ENCODE measurements at places on chromosomes 5 and 9.

DNA sequence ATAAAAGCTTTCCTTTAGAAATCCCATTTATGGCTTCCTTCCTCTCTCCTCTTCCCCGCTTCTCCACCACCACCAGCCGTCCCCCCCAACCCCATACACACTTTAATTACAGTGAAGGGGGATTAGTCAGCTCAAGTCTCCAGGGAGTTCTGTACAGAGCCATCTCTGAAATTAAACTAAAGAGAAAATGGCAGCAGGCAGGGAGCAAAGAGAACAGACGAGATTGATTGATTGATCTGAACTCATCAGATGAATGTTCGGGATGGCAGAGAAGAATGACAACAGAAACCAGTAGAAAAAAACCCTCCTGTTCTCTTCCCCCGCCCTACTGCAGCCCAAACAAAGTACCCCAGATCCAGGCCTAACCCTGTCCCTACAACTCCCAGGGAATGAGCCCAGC, 241.7 kb upstream of the PANK3 start:
- no peak for DNase-seq

GRCh38 chr9:134177624-134178393, 13.4 kb upstream of the RNU6ATAC start:
- no peak for DNase-seq

GRCh38 chr9:127183814-127184582, 61.6 kb upstream of the ANGPTL2 start:
- DNase-seq, result no peak

- no peak for DNase-seq
These were observed 77.5 kb downstream of the ZSWIM6 start for GRCh38 chr5:61409568-61409967.

DNA sequence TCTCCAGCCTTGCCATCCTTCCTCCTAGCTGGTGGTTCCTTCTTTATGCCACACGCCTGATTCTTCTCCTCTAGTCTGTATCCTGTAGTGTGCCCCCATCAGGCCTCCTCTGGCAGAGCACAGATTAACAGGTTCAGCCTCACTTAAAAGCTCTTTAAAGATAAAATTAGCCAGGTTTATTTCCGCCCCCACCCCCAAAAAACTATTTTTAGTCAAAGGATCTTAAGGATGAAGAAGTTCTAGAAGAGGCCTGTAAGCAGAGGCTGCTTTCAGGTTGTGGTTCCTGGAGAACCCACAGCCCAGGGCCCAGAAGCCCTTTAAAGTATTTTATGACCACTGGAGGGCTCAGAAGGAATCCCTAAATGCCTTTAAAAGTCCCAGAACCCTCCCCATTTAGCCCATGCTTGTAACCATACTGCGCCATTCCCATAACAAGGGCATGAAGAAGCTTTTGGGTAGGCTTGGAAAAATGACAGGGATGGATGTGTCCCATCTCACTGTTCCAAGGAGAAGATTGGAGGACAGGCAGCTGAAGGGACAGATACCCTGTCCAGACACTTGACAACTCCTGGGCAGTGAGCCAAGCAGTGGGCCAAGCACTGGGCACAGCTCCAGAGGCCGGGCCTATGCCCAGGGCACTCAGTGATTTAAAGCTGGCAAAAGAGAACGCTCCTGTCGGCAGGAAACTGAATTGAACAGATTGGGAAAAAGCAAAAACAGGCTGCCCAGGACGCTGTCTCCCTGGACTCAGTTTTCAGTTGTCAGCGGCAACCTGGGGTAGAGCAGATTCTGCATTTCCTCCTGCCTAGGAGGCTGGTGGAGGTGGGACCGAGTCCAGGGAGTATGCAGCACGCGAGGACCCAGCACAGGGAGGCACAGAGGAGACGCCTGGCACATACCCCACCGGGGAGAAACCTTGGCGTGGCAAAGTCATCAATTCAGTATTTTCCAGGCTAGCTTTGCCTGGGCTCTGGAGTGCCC, 106.3 kb upstream of the SSBP2 start:
- peak; percentile 76 for DNase-seq

DNA sequence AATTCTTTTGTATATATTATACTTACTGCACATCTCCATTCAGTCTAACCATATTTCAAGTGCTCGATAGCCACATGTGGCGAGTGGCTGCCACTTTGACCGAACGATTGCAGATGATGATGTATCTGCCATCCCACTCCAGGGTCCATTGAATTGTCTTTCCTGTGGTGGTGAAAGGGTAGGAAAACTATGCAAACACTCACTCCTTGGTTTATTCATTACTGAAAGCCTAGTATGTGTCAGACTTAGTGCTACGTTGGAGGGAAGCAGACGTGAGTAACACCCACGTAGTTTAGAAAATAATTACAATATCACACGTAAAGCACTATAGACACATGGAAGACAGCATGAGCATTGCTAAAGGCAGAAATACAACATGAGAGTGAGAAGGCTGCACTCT, 353.7 kb downstream of the CSNK1G3 start:
- DNase-seq, result no peak

GRCh38 chr5:98690002-98690401, 83.5 kb upstream of the RGMB start:
- no peak for DNase-seq

DNA sequence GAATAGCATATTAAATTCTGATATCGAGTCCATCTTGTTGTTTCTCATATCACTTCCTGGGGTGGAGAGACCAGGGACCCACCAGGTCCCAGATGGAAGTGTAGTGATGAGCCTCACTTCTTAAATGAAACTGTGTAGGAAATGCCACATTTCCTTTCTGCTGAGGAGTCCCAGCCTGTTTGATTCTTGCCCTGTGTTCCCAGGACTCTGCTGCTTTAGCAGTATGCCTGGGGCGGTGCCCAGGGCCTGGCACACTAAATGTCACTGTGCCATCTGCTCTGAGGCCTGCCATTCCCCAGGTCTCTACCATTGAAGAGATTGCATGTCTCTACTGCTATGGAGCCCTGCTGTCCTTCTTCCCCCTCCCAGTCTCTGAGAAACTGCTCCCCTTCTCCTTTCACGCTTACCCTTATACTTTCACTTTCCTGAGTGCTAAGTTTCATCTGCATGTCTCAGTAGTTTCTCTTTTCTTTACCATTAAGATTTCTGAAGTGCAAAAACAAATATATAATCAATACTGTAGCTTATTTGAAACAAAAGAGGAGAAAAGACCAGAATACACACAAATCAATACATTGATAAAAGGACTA, 260.4 kb downstream of the GABRB2 start:
- DNase-seq, result peak; percentile 43

- DNase-seq, result no peak
These were observed 23.2 kb upstream of the LRRC14B start for GRCh38 chr5:167982-168660.

DNA sequence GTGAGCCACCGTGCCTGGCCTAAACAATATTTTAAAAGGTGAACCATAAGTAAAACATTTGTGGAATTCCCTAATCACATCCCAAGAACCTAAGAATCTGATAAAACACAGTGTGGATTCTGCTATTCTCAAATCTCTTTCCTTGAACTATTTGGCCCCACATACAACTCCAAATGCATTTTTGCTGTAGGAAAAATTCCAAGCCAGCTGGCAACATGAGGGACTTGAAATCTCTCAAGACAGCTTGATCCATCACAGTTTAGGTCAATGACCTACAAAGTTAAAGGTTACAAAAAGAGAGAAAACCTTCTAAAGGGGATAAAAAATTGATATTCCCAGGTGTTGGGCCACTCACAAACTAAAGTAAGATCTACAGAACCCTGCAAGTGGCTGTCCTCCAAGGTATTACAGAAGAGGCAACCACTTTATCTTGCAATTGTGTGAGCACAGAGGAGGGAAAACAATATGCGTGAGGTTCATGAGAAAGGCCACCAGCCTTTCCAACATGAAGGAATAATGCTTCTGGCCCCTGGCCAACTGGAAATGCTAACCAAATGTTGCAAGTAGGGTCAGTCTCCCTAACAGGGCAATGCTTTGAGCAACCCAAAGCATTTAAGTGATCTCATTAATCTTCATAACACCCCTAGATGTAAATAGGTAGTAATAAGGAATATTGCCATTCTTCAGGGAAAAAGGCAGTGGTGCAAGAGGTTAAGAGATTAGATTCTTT, 221.4 kb downstream of the SEMA5A start:
- DNase-seq, result no peak

DNA sequence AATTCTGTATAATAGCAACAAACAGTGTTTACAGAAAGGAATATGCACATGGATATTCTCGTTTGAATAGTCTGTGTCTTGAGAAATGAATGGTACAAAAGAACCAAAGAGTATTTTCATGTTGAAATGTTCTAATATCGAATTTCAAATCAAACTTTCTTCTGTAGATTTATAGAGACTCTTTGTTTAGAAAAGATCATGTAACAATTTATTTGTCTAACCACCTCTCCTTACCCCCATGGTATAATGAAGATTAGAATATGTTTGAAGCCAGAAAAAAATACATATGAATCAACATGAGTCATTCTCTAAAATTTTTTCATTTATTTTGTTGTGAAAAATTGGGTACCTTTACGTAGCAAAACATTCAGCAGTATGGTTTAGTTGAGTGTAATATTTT, 285.6 kb downstream of the PRR16 start:
- DNase-seq, result no peak

- DNase-seq, result no peak
These were observed 833 bp downstream of the GAS1 start for GRCh38 chr9:86946201-86947145.

DNA sequence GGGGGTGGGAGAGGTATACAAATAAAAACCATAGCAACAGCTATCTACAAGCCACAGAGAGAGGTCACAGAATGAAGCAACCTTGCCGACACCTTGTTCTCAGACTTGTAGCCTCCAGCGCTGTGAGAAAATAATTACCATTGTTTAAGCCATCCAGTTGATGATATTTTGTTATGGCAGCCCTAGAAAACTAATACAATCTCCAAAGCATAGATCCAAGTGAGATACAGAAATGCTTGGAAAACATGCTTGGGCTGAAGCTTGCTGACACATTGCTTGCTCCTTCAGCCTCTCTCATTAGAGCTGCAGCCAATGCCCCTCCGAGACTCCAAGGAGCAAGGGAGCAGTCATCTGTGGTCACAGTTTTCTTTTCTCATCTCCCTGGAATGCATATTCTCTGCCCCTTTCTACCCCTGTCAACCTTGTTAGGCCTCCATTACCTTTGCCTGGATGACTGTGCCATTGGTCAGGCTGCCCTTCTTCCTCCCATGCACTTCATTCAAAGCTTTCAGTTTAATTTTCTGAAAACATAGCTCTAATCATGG, 401.4 kb upstream of the KLF4 start:
- DNase-seq, result no peak

DNA sequence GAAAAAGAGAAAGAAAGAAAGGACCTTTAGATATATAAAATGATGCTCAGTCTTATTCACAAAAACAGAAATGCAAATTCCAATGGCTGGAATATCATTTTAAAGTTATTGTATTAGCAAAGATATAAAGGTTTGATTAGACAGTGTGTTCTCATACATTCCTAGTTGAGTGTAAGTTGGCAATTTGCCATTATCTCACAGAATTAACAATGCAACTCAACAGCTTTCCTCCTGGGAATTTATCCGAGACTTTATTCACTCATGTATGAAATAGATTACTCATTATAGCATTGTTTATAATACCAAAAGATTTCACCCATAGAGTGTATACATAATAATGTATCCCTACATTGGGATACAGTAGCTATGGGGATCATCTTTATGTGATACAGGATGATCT, 27.1 kb upstream of the MLLT3 start:
- no peak for DNase-seq

DNA sequence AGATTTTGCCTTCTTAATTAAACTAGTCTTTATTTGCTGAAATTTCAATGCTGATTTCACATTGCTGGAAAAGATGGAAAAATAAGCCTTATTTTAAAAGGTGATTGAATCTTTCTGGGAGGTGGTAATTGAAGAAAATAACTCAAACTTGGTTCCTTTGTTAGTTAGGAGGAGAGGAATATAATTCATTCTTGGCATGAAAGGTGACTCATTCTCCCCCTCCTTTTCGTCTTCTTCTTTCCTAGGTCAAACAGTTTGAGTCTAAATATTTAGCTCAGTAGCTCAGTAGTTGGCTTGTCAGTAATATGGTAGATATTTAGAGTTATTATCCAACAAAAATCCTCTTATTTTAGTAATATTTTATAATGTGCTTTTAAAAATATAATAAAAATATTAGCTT, 353.9 kb upstream of the MEF2C start:
- DNase-seq, result no peak

- no peak for DNase-seq
These were observed 208.0 kb upstream of the ARRDC3 start for GRCh38 chr5:91591076-91591475.

DNA sequence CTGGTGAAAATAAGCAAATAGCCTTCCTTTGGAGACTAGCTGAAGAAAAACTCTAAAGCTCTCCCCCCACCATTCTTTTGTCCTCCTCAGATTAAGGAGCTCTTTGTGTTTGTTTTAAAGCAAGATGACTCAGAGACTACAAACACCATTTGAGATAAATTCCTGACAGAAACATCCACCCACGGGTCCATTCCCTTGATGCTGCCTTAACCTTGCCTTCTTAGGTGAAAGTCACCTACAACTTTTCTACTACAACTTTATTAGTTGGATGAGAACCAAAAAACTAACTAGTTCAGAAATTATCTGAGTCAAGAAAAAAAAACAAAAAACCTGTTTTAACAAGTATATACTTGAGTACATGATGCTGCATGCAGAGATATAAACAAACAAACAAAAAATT, 831.1 kb downstream of the NR2F1-AS1 start:
- no peak for DNase-seq

DNA sequence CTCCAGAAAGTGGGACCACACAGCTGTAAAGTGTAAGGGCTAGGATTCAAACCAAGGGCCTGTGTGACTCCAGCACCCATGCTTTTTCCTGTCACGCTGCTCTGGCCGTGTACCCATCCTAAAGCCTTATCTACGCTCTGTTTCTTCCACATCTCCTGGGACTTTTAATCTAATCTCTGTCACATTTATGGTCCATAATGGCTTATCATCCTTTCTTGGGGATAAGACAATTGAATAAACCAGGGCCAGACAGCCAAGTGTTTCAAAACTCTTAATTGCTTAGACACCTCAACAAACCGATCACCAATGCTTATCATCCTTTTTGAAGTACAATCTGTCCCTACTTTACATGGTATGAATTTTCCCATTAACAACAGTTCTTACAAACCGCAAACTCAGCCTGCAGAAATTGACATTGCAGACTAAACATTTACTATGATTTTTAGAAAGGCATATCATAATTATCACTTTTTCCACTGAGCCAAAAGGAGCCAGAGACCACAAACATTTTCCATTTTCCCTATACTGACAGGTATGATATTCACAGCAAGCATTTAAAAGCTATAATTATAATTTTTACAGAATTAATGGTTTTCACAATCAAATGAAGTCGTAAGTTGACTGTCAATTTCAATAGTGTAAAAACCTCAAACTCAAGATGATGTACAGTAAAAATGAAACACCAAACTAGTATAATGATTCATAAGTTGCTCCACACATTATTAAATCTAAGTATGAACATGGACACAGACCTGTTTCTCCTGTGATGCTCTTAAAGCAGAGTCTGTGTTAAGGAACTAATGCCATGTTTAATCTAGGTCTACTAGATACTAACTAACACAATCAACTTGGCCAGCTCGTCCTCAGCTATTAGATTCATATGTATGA, 99.5 kb downstream of the FBXW11 start:
- no peak for DNase-seq

- DNase-seq, result no peak
These were observed 287.5 kb upstream of the IRX1 start for GRCh38 chr5:3307982-3308621.
